M059J (cell line): ENCODE measurements at places on chromosomes 16 and 17.
A peak's percentile ranks its signal among the peaks of the same experiment; 100 is the strongest.

- no peak for DNase-seq
Measured at GRCh38 chr17:31158746-31159377, 64.1 kb downstream of the NF1 start.

DNA sequence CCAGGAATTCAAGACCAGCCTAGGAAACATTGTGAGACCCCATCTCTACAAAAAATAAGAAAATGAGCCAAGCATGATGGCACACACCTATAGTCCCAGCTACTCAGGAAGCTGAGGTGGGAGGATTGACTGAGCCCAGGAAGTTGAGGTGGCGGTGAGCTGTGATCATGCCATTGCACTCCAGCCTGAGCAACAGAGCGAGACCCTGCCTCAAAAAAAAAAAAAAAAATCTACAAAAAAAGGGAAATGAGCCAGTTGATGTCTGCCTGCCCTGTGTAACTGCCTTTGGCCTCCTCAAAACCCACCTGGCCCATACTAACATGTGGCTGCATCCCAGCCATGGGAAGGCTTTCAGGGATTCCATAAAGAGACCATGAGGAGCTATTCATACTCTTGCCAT, 4.5 kb downstream of the RANBP10 start:
- DNase-seq: no peak

DNA sequence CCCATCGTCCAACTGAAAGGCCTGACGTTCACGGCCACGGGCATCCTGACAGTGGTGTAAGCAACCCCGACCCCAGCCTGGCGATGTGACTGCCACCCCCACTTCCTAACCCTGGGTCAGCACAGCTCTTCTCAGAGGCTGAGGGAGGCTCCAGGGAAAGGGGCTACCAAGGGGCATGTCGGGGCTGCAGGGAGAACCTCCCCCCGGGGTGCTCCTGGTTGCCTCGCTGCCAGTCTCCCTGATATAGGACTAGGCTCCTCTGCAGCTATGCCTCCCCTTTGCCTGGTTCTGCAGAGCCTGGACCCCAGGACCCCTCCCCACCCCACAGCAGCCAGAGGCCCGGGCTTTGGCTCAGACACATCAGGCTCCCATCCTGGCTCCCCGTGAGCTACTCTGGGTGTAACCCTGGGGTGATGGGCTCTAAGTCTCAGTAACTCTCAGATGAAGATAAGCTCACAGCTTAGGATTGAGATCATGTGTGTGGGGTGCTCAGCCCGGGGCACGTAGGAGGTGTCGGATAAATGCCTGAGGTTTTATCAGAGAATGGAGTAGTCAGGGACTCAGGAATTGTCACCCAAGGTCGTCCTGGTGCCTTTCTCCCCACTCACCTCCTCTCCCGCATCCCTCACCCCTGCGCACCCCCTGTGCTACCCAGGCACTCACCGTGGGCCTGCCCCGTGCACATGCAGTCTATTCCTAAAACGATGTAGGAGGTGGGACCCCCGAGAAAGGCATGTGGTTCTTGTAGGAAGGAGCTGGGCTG, 10.6 kb downstream of the ITGAD start:
- DNase-seq: no peak

GRCh38 chr16:80274576-80275191, 266.1 kb upstream of the DYNLRB2 start:
- peak; percentile 62 for DNase-seq

GRCh38 chr17:61617330-61617729, 26.3 kb upstream of the NACA2 start:
- DNase-seq: no peak

DNA sequence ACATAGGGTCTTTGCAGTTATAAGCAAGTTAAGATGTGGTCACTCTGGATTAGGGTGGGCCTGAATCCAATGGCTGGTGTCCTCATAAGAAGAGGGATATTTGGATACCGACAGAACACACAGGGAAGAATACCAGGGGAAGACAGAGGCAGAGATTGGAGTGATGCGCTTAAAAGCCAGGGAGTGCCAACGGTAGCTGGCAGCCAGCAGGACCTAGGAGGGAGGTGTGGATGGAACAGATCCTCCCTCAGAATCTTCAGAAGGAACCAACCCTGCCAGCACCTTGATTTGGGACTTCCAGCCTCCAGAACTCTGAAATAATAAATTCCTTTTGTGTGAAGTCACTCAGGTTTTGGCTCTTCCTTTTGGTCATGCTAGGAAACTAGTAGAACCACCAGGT, 110.2 kb upstream of the CACNG3 start:
- no peak for DNase-seq

GRCh38 chr16:58733248-58733670, 857 bp downstream of the GOT2 start:
- DNase-seq: peak; percentile 18

DNA sequence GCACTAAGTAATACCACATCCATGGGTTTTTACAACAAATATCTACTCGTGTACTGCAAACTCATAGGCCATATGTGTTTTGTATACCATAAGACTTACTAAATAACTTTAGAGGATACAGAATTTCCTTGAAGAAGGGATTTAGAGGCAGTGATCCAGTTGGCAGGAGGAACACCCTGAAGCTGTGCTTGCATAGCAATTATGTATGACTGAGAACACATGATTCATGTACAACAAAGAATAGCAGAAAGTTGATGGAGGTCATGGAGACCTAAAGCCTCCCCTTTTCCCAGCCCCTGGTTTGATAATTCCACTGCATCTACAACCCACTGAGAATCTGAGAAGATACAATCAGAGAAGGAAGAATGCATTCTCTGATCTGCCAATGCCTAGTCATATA, 83.8 kb upstream of the PMFBP1 start:
- DNase-seq: no peak

- DNase-seq: no peak
Measured at GRCh38 chr17:21268596-21269188, 15.5 kb upstream of the NATD1 start.

DNA sequence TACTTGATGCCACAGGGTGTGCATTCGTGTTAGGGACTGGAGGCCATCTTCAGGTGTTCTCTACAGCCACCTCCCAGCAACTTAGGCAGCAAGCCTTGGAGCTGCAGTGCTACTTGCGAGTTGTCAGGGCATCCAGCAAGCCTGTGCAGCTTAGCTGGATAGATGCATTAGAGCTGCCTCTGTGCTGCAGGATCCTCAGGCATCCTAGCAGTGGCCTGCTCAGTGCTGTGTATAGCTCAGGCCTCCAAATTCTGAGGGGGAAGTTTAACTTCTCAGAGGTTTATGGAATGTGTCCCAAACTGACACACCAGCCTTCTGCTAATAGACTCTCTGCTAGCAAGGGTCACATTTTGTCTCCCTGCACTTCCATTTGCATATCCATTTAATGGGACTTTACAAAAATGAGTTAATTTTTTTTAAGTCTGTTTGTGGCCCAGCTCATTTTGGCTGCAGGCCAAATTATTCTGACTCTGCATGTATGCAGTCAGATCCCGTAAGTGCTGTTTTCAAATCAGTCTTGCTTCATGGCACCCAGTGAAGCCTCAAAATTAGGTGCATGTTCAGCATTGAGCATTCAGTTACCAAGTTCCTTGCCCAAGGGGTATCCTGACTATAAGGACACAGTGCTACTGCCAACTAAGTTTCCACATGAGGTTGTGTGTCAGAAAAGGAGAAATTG, 6.8 kb downstream of the GABARAPL2 start:
- DNase-seq: no peak

- DNase-seq: no peak
Measured at GRCh38 chr17:40520991-40521453, 19.6 kb upstream of the TNS4 start.

- no peak for DNase-seq
Measured at GRCh38 chr16:48369765-48370164, 15.4 kb downstream of the SIAH1 start.

GRCh38 chr16:83508295-83508694, 299.5 kb upstream of the HSBP1 start:
- no peak for DNase-seq

GRCh38 chr16:1561266-1561665, 27.8 kb downstream of the TMEM204 start:
- DNase-seq: no peak

DNA sequence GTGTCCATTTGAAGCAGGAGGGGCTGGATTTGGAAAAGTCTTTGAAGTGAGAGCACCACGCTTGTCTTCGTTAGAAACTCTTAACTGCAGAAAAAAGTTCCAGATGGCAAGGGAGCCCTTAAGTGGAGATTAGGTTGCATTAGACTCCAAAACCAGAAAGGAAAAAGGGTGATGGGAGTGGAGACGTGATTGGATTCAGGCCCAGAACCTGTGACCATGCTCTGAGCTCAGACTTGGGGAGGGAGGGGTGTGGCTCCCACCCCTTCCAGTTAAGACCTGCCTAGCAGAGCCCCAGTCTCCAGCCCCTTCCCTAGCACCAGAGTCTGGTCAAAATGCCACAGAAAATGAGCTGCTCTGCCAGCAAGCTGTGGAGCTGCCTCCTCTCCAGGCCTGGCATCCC, 6.4 kb upstream of the LGALS9 start:
- no peak for DNase-seq

- no peak for DNase-seq
Measured at GRCh38 chr16:87344931-87345631, 27.9 kb upstream of the C16orf95 start.

DNA sequence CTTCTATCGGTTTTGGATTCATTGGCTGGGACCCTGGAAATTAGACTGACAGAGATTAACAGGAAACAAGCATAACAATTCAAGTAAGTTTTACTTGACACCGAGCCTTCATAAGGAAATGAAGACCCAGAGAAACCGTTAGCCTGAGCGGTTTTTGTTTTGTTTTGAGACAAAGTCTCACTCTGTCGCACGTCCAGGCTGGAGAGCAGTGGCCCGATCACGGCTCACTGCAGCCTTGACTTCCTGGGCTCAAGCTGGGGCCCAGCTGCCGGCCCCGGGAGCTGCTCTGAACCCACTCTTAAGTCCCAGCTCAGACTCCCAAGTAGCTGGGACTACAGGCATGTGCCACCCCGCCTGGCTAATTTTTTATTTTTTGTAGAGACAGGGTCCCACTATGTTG, 321.3 kb downstream of the SEC14L1 start:
- no peak for DNase-seq

DNA sequence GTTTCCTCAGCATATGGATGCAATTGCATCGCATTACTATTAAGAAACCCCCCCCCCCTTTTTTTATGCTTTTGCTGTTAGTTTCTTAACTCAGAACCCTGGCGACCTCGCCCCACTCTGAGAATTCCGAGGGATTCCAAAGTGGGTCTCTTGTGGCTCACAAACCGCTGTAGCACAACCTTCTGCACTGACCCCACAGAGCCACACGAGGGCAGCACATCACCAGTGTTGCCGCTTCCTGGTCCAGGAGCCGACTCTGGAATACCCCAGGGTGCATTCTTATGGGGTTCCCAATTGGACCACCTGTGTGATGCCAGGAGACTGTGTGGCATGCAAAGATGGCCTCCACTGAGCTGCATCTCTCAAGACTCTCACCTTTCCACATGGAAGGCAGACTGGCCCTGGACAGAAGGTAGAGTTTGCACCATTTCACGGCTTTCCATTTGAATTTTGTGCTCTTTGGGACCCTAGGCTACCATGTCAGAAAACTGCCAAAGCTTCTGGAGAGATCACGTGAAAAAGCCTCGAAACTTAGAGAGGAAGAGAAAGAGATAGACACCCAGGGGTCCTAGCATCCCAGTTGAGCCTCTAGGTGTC, 432.7 kb upstream of the ASIC2 start:
- DNase-seq: peak; percentile 18

- DNase-seq: no peak
Measured at GRCh38 chr17:7464081-7464480, 15.3 kb downstream of the ZBTB4 start.

- no peak for DNase-seq
Measured at GRCh38 chr16:17452922-17453321, 17.8 kb downstream of the XYLT1 start.

DNA sequence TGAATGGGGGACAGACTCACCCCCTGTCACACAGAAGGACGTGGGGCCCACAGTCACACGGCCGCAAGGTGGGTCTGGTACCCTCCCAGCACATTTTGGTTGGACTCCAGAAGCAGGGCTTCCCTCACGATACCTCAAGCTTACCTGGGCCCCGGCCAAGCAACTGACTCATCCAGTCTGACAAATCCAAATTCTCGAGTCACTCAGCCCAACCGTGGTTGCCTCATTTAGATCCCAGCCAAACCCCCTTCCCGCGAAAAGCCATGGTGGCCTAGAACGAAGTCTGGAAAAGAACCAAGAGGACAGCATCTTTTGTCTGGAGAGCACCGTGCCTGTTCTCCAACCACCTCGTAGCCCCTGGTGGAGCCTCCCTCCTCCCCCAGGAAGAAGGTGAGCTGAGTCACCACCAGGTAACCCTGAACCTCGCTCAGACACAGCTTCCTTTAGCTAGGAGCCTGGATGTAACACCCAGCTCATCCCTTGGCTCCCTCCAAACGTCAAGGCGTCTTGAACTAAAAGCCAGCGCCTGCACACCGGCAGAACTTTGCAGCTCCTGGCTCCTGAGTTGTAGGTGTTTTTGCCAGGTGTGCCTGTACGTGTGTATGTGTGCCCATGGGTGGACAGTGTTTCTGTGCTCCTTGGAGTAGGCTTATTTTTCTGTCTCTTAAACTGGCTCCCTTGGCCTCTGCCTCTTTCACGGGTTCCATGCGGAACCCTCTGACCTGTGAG, 78.9 kb downstream of the CMIP start:
- DNase-seq: peak; percentile 95

GRCh38 chr17:80616705-80617104, 72.1 kb downstream of the RPTOR start:
- no peak for DNase-seq

- DNase-seq: no peak
Measured at GRCh38 chr17:260944-261343, 79.5 kb upstream of the DOC2B start.

GRCh38 chr16:77833921-77834634, 45.7 kb downstream of the VAT1L start:
- peak; percentile 90 for DNase-seq

DNA sequence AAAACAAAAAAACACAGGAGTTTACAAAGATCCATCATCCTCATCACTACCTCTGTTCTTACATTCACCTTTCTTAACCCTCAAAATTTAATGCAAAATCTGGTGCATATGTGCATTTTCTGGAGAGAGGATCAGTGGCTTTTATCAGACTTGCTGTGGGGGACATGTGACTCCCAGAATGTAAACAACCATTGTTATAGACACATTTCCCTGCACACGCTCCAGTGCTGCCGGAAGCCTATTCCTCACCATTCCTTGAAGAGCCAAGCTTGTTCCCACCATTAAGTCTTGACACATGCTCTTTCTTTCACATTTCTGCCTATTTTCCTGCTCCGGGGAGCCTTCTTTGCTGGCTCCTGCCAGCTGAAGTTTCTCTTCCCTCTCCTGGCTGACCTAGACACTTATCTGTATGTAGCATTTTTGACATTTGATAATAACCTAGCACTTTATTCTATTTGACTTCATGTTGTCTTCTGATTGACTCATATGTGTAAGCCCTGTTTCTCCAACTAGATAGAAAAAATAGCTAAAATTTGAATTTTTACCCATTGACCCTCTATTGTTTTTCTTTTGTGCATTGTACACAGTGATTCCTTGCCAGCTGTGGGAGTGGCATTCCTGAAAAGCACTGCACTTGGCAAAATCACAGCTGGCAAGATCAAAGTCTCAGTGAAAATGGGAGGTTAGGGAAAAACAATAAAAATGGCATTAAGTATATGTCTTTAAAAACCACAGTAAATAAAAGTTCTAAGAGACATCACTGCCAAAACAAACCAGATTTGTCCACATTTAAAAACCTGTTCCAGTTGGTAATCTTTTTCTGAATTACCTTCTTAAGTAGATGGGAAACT, 76.8 kb upstream of the CIBAR2 start:
- DNase-seq: no peak

GRCh38 chr17:48505788-48506187, 25.0 kb downstream of the HOXB1 start:
- peak; percentile 96 for DNase-seq
